ENCODE measurements at places on chromosomes 2 and 18.

GRCh38 chr2:19911808-19912509, 10.2 kb upstream of the TTC32 start:
- no peak for DNase-seq

- no peak for DNase-seq
Observed at GRCh38 chr2:136008205-136008865, 22.9 kb upstream of the DARS1 start.

- no peak for DNase-seq
Observed at GRCh38 chr2:124915567-124915966, 890.5 kb downstream of the CNTNAP5 start.

DNA sequence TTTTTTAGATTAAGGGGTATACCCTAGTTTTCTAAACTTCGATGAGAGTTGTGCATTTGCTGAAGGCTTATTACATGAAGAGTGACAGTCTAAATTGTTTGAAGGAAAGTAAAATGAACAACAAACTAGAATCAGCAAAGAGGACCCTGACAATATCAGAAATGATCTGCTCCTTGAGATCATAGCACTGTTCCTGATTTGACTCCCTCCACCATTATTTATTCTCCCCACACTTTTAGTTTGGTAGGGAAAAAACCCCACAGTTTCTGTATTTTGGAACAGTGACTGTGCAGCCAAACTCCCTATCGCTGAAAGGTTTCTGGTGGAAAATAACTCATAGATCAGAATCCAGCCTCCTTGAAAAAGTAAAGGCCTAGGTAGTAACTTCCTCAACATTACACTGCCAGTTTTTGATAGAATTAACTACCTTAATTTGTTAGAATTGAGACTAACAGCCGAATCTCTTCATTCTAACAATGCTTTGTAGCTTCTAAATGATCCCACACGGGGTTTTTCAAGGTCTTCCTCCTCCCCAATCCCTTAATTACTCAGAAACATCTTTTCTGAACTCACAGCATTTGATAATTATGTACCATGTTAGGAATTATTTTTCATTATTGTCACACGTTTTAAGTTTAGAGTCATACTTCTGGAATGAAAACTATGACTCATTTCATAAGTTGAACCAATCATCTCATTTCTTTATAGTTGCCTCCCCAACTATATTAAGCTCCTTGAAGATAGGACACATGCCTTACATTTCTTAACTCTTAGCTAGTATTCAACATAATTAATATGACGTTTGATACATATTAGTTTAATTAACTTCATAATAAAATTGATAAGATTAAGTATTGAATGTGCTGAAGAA, 2.9 kb downstream of the MYL12A start:
- DNase-seq: no peak

DNA sequence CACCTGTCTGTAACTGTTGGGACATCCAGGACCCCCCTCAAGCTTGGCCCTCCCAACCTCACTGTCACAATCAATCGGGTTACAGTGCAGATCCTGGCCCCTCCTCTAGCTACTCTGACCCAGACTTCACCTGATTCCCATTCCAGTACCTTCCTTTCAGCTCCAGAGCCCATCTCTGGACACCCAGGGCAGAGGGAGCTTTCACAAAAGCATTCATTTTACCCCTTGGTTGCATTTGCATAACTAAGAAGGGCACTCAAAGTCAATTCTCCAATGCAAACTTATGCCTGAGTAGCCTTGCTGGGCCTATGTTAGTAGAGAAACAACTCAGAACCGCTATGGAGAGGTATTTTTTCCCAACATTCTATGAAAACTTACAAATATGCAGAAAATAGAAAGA, 7.4 kb downstream of the ZAP70 start:
- DNase-seq: no peak

- DNase-seq: no peak
Observed at GRCh38 chr2:214014551-214015220, 396.2 kb upstream of the VWC2L start.

- DNase-seq: no peak
Observed at GRCh38 chr2:26980971-26981370, 10.5 kb downstream of the MAPRE3 start.

DNA sequence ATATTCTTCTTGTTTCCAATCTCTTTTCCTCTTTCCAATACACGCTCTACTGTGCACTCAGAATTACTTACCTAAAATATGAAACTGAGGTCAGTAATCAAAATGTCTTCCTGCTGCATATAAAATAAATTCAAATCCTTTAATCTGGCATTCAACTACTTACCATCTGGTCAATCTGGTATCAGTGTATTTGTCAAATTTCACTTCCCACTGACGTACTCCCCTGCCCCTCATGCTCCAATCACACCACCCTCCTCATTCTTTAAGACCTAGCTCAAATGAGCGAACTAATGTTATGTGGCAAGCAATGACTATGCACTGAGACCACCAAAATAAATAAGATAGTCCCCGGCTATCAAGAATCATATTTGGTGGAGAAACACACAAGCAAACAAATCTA, 6.7 kb downstream of the ASB3 start:
- no peak for DNase-seq

- no peak for DNase-seq
Observed at GRCh38 chr18:48669991-48670750, 131.3 kb downstream of the CTIF start.

GRCh38 chr2:219221957-219222518, 3.3 kb upstream of the ABCB6 start:
- no peak for DNase-seq

DNA sequence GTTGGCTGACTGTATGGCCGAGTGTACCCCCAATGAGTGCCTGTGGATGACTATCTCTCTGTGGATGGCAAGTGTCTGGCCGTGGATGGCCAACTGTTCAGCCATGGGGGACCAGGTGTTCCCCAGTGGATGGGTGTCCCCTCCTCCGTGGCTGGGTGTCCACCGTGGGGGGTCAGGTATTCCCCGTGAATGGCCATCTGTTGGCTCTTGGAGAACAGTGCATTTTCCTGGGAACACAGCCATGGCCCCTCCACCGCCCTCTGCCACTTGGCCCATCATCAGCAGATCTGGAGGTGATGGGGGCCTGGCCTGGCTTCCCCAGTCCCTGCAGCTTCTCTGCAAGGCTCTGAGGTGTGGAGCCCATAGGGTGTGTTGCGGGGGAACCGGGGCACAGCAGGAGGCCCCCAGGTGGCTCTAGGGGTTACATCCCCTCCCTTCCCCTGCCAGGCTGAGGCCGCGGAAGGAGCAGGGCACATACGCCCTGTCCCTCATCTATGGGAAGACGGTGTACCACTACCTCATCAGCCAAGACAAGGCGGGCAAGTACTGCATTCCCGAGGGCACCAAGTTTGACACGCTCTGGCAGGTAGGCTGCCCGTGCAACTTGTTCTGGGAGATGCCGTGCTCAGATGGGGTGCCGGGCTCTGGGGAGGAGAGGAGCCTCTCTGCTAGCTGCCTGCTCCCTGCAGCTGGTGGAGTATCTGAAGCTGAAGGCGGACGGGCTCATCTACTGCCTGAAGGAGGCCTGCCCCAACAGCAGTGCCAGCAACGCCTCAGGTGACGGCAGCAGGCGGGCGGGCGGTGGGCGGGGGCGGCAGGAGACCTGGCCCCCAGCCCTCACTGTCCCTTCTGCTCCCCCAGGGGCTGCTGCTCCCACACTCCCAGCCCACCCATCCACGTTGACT, 19.3 kb downstream of the ZAP70 start:
- DNase-seq: no peak

DNA sequence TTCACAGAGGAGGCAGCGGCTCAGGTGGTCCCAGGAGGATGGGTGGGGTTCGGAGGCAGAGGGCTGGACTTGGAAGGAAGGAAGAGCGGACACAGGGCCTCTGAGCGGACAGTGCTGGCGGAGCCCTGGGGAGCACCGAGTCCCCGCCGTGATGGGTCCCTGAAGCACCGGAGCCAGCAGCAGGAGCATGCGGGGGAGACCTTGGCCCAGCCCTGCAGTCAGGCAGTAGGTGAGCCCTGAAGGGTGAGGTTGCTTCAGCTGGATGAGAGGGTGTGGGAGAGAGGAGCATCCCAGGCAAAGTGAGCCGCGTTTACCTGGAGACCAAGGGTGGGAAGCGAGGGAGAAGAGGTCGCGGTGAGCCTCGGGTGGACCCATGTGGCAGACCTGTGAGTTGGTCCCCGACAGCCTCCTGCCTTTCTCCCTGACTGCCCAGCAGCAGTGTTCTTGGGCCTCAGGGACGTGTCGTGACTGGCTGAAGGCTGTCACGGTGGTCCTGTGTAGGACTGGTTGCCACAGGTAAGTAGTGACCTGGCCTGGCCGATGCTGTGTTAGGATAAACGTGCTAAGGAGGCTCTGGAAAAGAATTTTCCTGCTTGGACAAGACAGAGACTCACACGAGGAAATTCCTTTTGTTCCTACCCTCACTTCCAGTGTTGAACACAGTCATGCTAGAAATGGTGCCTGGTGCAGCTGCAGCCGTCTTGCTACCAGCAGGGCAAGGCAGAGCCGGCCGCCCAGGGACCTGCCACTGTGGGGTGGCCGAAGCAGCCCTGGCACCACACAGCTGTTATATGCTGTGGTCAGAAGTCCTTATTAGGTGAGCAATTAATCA, 73.0 kb downstream of the RRM2 start:
- DNase-seq: no peak

DNA sequence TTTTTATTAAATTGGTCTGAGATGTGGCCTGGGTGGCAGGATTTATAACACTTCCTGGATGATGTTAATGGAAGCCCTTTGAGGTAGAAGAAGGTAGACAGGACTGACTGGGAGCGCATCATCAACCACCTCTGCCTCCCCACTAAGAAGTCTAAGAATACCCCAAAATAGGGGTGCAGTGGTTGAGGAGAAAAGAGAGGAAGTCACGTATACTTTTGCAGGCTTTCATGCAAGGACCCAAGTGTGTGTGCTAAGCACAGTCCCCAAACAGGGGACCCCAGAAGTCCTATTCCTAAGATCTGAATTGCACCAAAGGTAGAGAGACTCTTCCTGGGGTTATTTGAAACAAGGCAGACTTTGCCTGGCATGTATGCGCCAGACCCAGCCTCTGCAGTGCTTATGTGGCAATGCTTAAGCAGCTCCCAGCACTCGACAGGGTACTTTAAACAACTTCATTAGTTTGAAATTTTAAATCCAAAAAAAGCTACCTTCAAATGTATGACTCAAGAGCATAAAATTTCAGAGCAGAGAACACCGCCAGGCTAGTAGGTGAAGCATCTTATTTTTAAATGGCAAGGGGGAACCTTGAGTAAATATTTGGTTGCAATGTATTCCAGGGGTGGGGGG, 35.3 kb downstream of the BCL2 start:
- no peak for DNase-seq

GRCh38 chr2:9093324-9093723, 89.8 kb upstream of the MBOAT2 start:
- DNase-seq: no peak

DNA sequence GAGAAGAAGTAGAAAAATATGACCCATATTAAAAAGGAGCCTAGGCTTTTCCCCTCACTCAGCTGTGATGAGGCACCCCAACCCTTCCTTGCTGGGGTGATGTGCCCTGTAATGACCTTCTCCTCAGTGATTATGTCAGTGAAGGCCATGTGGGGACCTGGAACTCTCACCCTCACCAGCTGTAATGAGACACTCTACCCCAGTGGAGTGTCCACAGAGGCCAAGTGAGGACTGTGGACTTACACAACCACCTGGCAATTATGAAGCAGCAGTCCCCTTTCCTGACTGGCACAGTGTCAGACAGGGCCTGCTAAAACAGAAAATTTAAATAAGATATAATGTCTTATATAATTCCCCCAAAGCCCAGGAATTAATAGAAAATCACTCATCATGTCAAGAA, 54.2 kb downstream of the SEMA4F start:
- DNase-seq: no peak

DNA sequence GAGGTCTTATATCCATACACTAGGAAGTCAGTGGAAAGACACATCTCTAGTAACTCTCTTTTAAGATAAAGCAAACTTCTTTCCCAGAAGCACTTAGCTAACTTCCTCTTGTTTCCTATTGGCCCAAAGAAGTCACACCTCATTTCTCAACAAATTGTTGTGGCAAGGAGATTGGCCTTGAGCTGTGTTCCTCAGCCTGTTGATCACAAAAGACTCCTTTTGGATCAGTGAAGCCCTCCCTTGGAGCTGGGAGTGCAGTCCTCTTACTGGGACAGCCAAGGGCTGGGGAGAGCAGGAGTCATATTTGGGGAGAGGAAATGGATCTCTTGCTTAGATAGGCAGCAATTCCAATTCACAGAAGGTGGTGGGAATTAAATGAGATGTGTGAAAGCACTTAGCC, 51.2 kb upstream of the DAPL1 start:
- DNase-seq: no peak
